ENCODE measurements at places on chromosomes 7 and 10.

DNA sequence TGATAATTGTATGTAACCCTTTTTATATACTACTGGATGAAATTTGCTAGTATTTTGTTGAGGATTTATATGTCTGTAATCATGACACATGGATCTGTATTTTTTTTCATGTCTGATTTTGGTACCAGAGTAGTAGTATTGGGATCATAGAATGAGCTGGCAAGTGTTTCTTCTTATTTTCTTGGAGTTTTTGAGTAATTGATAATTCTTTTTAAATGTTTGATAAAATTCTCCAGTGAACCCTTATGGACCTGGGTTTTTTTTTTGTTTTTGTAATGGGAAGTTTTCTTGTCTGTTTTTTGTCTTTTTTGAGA lies 28.4 kb downstream of the ZNF33A start:
- no peak for DNase-seq

GRCh38 chr7:54355842-54356241 lies 186.3 kb upstream of the VSTM2A start:
- DNase-seq, result no peak

- DNase-seq, result no peak
Observed at GRCh38 chr10:46236941-46237681, 49.7 kb upstream of the ANTXRL start.

GRCh38 chr10:5014936-5015335 lies 11.3 kb upstream of the AKR1C2 start:
- no peak for DNase-seq

DNA sequence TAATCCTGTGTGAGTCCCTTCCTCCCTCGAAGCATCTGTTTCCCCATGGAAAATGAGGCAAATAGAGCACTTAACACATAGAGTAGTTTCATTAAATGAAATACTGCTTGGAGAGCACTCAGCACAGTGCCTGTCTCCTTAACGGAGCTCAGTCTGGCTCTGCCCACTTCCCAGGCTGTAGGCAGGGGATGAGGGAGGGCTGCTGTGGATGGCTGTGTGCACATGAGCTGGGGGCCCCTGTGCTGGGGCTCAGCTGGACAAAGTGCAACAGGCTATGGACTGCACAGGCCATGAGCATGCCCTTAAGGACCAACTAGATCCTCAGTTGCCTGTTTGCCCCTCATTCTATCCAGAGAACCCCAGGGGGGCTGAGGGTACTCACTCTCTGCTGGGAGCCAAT lies 14.5 kb downstream of the ZCCHC24 start:
- DNase-seq, result no peak

GRCh38 chr7:50456371-50457123 lies 6.4 kb upstream of the FIGNL1 start:
- no peak for DNase-seq

GRCh38 chr10:35834877-35835494 lies 192.9 kb upstream of the FZD8 start:
- no peak for DNase-seq

- DNase-seq, result no peak
Observed at GRCh38 chr7:778271-778967, 51.3 kb upstream of the PRKAR1B start.

GRCh38 chr10:78991187-78991586 lies 77.6 kb upstream of the ZMIZ1 start:
- no peak for DNase-seq

GRCh38 chr7:69017208-69017607 lies 581.1 kb upstream of the AUTS2 start:
- no peak for DNase-seq

- no peak for DNase-seq
Observed at GRCh38 chr7:112668561-112668960, 121.6 kb downstream of the TMEM168 start.

DNA sequence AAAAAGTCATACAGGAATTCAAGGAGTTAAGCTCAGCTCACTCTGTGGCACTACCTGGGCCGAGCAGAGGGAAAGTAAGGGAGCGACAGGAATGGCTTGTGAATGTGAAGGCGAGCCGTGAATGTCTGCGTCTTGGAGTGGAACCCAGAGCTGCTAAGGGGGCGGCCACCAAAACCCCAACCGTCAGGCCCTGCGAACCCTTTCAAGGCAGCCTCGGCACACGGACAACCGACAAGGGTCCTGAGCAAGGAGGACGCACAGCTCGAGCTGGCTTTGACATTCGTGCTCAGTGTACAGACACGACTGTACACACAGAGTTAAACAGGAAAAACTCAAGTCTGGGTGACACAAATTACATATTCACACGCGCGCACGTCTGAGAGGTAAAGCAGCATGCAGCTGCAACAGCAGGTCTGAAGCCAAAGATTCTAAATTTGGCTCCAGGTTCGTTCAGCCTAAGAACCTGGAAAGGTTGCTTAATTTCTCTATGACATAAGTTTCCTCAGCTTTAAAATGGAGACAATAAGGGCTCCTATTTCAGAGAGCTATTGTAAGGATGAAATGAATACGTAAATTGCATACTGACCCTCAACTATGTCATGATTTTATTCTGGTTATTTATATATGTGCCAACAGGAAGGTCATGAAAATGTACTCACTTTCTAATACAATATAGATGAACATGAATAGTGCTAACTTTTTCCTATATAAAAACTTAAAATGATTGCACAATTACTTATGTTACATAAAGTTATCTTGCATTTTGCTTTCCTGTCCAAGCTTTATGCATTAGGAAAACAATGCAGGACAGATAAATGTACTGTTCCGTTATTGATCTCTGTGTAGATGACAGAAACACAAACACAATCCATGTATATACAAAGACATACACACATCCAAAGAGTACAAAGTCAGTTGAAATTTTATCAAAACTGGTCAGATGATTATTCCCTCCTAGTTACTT lies 192.9 kb downstream of the ZMYND11 start:
- DNase-seq, result no peak

- DNase-seq, result no peak
Observed at GRCh38 chr10:106908225-106908624, 256.3 kb downstream of the SORCS1 start.

GRCh38 chr7:153682628-153683027 lies 369.6 kb upstream of the DPP6 start:
- no peak for DNase-seq

- no peak for DNase-seq
Observed at GRCh38 chr10:86715836-86716235, 40.6 kb upstream of the BMPR1A start.

DNA sequence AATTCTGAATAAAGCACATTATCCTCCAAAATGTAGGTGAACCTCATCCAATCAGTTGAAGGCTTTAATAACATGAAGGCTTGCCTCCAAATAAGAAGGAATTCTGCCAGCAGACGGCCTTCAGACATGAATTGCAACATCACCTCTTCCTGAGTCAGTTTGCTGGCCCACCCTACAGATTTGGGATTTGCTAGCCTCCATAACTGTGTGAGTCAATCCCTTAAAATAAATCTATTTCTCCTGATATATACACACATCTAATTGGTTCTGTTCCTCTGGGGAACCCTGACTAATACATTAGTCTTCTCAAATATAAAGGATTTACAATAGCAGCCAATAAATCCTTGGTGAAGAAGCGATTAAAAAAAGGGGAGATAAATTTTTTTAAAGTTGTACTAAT lies 34.8 kb upstream of the OSBPL3 start:
- DNase-seq, result no peak

DNA sequence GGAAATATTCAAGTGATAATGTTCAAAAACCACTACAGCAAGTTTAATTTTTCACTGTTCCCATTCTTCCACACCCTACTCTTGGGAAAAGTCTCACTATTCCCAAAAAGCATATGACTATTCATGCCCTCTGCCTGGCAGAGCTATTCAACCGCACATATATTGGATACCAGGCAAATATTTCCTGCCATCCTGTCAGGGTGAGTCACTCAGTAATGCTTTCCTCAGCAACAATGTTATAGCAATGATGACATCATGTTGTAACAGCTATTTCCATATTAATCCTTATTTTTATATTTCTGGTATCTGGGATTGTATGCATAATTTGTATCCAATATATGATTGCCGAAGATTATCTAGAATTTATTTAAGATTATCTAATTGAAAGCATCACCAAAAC lies 114.0 kb upstream of the PLXDC2 start:
- DNase-seq, result no peak

DNA sequence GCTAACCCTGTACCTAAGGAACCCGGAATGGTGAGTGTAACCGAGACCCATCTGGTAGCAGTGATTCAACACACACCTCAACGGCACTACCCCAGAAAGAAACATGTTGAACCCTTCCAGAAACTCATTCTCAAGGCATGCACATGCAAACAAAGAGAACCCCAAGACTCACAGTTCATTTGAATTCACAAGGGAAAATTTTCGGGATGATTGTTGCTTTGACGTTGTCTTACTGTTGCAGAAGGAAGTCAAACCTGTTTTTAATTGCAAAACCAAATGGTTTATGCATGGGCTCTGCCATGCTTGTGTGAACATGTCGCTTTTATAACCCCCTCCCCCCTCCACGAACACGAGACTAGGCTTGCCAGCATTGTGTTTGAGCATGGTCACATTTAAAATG lies 539.7 kb downstream of the GATA3 start:
- DNase-seq, result no peak

- no peak for DNase-seq
Observed at GRCh38 chr7:33152087-33152486, 22.7 kb downstream of the BBS9 start.

DNA sequence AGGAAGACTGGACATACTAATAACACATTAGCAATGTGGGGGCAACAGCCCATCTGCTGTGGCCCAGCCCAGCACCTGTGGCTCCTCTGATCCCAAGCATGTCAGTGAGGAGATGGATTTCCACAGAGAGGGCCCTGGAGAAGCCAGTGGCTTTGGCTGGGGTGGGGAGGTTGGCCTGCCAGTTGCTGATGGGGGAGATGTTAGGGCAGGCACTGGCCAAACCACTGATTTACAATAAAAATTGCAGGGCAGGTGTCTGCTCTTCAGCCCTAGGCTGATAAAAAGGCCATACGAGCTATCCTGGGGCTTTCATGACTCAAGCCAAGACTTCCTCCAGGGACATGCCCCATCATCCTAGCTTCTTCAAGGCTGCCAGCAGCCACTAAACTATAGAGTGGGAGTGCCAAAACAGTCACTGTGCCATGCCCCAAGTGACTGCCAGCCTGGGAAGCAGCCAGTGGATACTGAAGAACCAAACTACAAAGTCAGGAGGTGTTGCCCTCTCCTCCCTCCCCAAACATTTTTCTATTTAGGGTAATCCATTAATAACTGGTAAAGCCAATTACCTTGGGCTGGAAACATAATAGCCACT lies 37.8 kb downstream of the DPCD start:
- no peak for DNase-seq

DNA sequence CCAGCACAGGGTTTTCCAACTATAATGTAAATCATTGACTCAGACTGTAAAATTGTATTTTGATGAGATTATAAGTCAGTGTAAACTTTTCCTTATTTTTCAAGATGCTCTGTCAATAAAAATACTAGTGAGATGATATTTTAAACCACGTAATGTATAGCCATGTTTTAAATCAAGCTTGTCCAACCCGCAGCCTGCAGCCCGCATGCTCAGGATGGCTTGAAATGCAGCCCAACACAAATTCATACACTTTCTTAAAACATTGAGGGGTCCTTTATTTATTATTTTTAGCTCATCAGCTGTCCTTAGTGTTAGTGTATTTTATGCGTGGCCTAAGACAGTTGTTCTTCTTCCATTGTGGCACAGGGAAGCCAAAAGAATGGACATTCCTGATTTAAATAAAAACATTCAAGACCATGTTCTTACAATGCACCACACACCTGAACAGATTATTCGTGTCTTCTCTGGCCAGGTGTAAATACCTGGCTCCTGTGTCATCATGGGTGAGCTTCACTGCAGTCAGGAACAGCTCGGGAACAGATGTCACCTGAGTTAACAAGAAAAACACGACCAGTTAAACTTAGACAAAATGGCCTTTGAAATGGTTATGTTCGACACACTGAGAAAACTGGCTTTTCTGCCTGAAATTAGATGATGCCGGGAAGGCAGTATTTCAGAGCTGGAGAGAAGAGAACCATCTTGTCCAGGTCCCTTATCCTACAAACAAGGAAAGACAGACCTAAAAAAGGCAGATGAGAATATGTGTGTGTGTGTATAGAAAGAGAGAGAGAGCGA lies 5.9 kb downstream of the PITRM1 start:
- DNase-seq, result no peak

GRCh38 chr7:105204520-105204919 lies 184.2 kb downstream of the SRPK2 start:
- DNase-seq, result no peak

DNA sequence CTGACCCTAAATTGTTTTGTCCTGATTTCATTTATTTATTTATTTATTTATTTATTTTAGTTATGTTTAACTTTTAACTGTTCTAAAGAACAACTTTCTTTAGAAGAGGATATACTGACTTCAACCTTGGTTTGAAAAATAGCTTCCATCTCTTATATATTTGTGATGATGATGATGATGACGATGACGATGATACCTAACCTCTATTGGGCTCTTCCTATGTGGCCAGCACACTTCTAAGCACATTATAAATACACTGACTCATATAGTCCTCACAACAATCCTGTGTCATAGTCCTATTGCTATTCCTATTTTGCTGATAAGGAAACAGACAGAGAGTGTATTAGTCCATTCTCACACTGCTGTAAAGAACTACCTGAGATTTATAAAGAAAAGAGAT lies 162.9 kb upstream of the KIAA1217 start:
- no peak for DNase-seq

DNA sequence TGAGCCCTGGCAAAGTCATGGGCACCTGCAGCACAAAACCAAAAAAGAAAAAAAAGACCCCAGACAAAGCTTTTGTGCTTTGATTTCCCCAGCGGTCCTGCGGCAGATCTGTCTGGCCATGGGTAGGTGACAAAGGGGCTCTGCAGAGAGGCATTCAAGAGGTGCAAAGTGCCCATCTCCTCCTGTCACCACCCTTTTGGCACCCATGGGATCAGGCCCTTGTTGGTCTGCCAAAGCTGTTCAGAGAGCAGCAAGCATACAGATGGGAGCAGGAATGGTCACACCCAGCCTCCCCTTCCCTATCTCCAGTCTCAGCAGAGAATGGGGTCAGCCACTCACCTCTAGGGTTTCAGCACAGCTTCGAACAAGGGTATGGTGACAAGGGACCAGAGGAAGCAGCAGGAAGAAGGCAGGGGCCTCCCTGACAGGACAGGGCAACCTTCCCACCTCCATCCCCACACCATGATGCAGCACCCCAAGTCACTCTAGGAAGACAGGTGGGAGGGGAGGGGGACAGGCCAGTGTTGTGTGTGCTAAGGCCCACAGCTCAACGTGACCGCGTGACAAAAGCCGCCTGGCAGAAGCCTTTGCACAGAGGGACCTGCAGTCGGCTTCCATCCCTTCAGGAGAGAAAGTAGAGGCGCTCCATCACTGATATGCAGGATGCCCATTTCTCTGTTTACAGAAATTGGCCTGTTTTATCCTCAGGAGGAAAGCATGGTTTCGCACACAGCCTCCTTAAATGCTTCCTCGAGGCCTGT lies 6.3 kb downstream of the CAMK2G start:
- no peak for DNase-seq
